Caco-2 (cell line): ENCODE measurements at places on chromosomes 2 and 18. TPM values are rescaled to one million over a fixed set of nuclear protein-coding genes. Genes with fewer than 3 reads are reported as not detected.
A peak's percentile ranks its signal among the peaks of the same experiment; 100 is the strongest.

ANKRD29 gene
- total RNA-seq, result 7.3 and 8.2 TPM in 2 replicates

FOXI3 gene
- 0.14 TPM in 1 of 2 replicates, not detected in the other for total RNA-seq

- DNase-seq, result peak; percentile 72
Observed at GRCh38 chr2:199488772-199489400, 31.1 kb upstream of the SATB2 start.

MOGAT1 gene
- not detected in 2 replicates for total RNA-seq

- no peak for DNase-seq
Observed at GRCh38 chr2:60453301-60453700, 100.2 kb downstream of the BCL11A start.

- DNase-seq, result no peak
Observed at GRCh38 chr2:218070587-218070986, 1.5 kb downstream of the RUFY4 start.

- no peak for DNase-seq
Observed at GRCh38 chr18:8780227-8780626, 74.9 kb downstream of the MTCL1 start.
